Right renal pelvis (tissue), 4 donors: ENCODE measurements at places on chromosomes 5 and 9.

GRCh38 chr5:87081511-87082372, 185.9 kb upstream of the RASA1 start:
- DNase-seq = no peak

DNA sequence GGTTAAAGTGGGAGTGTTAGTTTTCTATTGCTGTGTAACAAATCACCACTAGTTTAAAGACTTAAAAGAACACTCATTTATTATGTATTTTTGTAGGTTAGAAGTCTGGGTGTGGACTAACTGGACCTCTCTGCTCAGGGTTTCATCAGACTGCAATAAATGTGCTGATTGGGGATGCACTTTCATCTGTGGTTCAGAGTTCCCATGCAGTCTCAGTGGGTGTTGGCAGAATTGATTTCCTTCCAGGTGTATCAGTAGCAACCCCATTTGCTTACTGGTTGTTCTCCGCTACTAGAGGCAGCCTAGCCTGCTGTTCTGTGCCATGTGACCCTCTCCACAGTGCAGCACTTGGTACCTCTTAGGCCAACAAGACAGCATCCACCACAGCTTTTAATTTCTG, 2200.5 kb downstream of the MAT2B start:
- DNase-seq = no peak

DNA sequence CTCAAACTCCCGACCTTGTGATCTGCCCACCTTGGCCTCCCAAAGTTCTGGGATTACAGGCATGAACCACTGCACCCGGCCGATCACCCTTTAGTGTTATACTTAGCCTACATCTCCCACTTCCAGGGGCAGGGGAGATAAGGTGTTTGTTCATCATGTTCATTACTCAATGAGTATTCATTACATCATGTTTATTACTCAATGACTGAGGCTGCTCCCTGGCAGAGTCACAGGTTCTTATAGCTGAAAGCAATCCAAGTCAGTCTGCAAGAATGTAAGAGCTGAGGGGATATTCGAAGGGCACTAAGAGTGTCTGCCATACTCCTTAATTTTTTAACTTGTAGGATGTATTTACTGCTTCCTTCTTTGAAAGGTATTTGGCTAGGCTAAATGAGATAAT, 214.2 kb downstream of the SPATA31D1 start:
- no peak for DNase-seq

DNA sequence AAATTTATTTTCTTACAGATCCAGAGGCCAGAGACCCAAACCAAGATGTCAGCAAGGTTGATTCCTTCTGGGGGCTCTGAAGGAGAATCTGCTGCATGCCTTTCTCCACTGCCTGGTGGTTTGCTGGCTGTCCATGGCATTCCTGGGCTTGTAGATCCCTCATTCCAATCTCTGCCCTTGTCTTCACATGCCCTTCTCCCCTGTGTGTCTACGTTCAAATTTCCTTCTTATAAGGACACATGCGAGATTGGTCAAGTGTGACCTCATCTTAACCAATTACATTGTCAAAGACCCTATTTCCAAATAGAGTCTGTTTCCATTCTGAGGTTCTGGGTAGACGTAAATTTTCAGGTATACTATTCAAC, 84.5 kb upstream of the RAI14 start:
- no peak for DNase-seq

- no peak for DNase-seq
These were observed 36.6 kb upstream of the GABRP start for GRCh38 chr5:170746961-170747340.

GRCh38 chr9:37215830-37216229, 95.5 kb downstream of the ZCCHC7 start:
- DNase-seq = no peak

- DNase-seq = no peak
These were observed 157.1 kb downstream of the HTR1A start for GRCh38 chr5:63805151-63805550.

DNA sequence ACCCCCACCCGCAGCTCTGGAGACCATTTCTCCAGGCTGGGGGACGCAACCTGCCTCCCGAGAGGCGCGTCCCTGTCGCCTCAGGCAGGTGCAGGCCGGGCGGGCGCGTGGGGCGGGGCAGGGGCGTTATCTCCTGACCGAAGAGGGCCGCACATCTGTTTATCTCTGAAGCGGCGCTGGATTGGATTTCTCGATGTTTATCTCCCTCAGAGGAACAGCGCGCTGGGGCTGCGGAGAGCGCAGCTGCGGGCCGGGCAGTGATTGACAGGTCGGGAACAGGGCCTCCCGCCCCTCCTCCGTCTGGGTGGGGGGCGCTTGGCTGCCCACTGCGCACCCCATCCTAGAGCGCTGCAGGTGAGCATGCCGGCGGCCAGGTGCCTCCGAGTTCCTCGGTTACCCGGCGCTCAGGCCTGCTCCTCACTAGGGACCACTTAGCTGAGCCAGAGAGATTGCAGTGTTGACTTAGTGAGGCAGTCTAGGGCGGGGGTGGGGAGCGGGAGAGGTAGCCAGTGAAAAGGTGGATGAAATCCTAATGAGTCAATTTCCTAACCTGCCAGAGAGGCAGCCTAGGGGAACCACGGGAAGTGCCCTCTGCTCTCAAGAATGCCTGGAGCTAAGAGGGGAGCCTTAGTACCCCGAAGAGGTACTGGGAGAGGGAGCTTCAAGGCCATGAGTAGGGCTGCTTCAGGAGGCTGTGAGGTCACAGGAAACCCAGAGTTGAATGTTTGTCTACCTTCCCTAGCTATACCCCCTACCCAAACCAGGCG, 39.6 kb upstream of the TIFAB start:
- no peak for DNase-seq

GRCh38 chr5:107570805-107571531, 99.8 kb downstream of the EFNA5 start:
- no peak for DNase-seq

- no peak for DNase-seq
These were observed 8.2 kb downstream of the UNC5A start for GRCh38 chr5:176818391-176819098.

- no peak for DNase-seq
These were observed 7.9 kb upstream of the OXCT1 start for GRCh38 chr5:41878173-41878572.

DNA sequence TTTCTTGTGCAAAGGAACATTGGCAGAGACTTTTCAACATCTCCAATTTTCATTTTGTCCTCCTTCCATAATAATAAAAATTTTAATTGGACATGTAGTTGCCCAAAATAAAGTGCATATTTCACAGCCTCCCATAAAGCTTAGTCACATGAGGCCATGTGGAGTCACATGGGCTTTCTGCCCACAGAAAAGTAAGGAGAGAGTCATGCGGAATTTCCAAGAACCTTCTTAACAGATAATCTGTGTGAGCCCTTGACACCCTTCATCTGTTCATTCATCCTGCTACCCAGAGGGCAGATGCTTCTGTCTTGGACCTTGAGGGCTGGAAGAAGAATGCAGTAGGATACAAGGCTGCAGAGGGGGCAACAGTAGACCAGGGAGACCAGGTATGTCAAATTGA, 60.7 kb downstream of the APTX start:
- DNase-seq = no peak

DNA sequence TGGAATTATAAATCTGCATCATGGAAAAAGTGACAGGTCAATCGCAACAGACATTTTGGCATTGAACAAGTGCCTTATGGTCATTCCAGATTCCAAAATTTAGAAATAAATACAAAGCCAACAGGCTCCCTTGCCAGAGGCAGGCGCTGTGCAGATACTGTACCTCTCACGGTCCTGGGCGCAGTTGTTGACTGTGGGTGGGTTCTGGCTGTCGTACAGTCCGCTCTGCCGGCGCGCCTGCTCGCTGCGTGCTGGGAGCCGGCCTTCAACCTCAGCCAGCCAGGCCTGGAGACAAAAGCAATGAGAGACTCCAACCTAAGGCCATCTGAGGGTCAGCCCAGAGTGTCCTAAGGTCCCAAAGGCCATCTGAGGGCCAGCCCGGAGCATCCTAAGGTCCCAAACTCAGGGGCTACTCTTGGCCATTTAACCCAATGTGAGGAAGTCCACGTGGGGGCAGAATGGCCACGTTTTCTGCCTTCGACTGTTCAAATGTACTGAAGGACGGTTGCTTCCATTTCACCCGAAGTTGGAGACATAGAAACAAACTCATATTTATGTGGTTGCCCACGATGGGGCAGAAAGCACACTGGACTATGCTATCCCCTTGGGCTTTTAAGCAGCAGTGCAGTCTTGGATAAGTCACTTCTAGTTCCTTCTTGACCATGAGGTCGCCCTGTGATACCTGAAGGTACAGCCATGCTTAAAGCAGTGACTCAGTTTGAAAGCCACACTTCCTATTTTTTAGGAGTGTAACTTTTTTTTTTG, 65.2 kb downstream of the USP20 start:
- DNase-seq = no peak

DNA sequence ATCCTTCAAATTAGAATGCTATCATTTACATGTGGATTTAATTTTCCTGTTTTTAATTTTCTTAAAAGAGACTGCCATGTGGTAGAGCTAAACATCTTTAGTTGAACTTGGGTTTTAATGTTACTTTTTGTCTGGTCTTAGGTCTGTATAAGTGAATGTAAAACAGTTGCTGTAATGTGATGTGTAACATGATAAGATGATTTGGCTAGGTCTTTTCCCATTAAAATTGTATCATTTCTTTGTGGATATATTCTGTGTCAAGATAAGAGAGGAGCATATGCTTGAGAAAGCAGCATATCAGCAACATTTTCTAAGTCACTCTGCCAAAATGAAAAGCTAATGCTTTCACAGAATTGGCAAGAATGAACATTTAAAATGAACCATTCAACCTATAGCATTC, 18.5 kb downstream of the TMEM167A start:
- DNase-seq = no peak

GRCh38 chr9:134423166-134423565, 96.9 kb downstream of the RXRA start:
- no peak for DNase-seq

DNA sequence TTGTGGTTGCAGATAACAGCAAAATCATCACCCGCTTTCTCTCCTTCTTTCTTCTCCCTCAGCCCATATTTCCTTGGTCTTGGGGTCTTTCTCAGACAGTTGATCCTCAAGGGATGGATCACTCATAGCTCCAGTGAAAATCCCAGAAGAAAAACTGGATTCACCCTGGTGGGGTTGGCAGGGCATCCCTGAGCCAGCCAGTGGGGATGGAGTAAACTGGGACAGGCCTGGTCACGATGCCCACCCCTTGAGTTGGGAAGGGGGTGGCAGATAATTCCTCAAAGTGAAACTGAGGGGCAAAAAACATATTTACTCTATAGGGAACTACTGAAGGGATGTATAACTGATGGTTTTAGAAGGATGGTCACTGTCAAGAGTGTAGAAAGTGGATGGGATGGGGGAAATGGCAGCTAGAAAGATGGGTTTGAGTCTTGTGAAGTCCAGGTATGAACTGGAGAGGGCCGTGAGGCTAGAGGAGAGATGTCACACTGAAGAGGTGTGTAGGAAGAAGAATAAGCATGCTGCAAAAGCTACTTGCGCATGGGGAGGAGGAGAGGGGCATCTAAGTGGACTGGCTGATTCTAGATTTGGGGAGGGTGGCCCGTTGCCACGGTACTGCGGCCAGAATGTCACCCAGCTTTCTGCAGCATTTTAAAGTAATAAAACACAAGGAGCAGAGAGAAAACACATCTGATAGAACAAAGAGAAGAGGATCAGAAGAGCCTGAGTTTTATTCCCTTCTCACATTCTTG, 162.8 kb downstream of the PJA2 start:
- DNase-seq = no peak

DNA sequence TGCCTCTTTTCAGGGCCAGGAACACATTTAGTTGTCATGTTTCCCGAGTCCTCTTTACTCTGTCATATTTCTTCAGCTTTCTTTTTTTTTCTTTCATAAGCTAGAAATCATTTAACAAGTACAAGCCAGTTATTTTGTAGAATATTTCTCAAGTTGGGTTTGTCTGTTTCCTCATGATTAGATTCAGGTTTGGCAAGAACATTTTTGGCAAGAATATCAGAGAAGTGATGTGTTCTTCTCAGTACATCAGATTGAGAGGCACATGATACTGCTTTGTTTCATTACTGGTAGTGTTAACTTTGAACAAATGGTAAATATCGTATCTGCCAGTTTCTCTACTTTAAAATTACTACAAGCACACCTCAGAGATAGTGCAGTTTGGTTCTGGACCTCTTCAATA, 45.1 kb downstream of the PCSK5 start:
- DNase-seq = no peak

DNA sequence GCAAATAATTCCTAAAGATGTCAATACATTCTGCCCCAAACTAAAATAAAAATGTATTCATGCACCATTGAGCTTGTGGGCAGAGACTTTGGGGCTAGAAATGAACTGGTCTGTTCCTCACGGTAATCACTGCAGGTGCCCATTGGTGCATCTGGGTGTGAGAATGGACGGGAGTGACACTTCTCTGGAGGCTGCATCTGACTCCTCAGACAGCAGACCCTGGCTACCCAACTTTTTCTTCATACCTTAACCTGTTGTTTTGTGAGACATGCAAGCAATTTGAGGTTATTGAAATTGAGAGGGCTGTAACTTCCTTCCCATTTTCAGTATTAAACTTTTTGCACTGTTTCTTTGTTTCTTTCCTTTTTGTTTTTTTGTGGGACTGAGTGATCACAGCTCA, 333.4 kb downstream of the ICE1 start:
- DNase-seq = no peak

DNA sequence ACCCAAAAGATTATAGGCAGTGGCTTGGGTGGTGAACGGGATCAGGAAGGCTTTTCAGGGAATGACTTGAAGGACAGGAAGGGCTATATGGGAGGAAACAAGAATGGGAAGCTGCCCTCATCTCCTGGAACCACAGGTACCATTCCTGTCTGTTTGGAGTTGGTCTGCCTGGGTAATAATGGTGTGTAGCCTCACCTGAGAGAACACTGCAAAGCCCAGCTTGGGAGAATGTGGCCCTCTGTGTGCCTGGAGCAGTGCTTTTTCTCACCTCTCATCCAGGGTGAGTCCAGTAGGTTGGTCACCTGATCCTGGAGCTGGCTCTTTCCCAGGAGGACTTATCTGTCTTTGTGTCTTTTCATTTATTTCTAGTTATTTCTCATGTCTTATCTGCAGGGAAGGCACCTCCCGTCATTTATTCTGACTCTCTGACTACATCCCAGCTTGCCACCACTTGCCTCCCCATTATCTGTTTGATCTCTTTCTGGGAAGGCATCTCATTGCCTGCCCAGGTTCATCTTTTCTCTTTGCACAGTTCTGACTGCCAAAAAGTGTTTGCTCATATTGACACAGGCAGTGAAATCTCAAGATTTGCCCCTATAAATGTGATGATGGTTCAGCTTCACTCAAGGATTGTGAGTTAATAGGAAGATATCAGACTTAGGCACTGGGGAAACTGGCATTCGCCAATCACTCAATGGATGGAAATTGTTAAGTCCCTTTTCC, 22.5 kb upstream of the OR2S2 start:
- DNase-seq = no peak

- DNase-seq = no peak
These were observed 11.0 kb downstream of the TMEM268 start for GRCh38 chr9:114621975-114622609.

DNA sequence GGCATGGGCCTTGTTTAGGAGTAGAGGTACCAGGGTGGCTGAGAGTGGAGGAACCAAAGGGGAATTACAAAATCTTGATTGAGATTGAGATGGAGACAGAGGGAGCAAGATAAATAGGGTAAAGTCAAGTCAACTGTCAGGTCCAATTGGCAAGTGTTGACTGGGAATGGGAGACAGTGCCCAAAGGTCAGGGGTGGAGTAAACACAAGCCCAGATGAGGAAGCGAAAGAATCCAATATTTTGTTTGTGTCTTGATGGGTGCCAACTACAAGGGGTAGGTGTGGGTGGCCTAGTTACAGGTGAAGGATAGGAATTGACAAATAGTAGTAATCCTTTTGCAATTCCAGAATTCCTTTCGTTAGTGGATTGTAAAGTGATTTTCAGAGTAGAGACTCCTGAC, 75.1 kb upstream of the AGXT2 start:
- no peak for DNase-seq
